ENCODE measurements at places on chromosomes 7 and 10. TPM values are rescaled to one million over a fixed set of nuclear protein-coding genes. Genes with fewer than 3 reads are reported as not detected.

GNGT1 gene
- 0.61 TPM for total RNA-seq

GTPBP10 gene
- 33.0 TPM for total RNA-seq

KLLN gene
- 2.1 TPM for total RNA-seq

PPP1R17 gene
- total RNA-seq: not detected

NHLRC2 gene
- total RNA-seq: 27.3 TPM

Measured in NCI-H460 (cell line).